ENCODE measurements at places on chromosomes 16 and 17. TPM values are rescaled to one million over a fixed set of nuclear protein-coding genes. Genes with fewer than 3 reads are reported as not detected.

The KRTAP16-1 gene
- total RNA-seq = not detected

The PMFBP1 gene
- 0.28 TPM for total RNA-seq

The CCL14 gene
- total RNA-seq = not detected

The RASD1 gene
- 1.2 TPM for total RNA-seq

The CDH8 gene
- total RNA-seq = 0.44 TPM

The KRT15 gene
- total RNA-seq = 5.1 TPM

The ZFHX3 gene
- total RNA-seq = 9.9 TPM

The CTRB2 gene
- total RNA-seq = not detected

The PRCD gene
- total RNA-seq = not detected

The CCL11 gene
- not detected for total RNA-seq

The LGALS3BP gene
- total RNA-seq = 74.0 TPM

The CACNG1 gene
- total RNA-seq = 0.37 TPM

The PPP1R27 gene
- not detected for total RNA-seq

The CCL5 gene
- 2.1 TPM for total RNA-seq

The SRP68 gene
- total RNA-seq = 88.7 TPM

The CFAP119 gene
- 8.6 TPM for total RNA-seq

The RUNDC3A gene
- 1.0 TPM for total RNA-seq

Data from A549 treated with ZK216348 at 1 μM for 4 hours (cell line).